Colonic mucosa (tissue), 4 donors: ENCODE measurements at places on chromosomes 3 and 15.

- DNase-seq: no peak
Observed at GRCh38 chr3:14539742-14540491, at the start of gene GRIP2. Gene GRIP2, minus strand, starts transcription at chr3:14540342. Its CDS starts 34 bp downstream, at chr3:14540308.

GRCh38 chr15:58556028-58556361, 124.2 kb downstream of the LIPC start:
- no peak for DNase-seq

- DNase-seq: no peak
Observed at GRCh38 chr3:177599326-177599725, 402.0 kb upstream of the TBL1XR1 start.

DNA sequence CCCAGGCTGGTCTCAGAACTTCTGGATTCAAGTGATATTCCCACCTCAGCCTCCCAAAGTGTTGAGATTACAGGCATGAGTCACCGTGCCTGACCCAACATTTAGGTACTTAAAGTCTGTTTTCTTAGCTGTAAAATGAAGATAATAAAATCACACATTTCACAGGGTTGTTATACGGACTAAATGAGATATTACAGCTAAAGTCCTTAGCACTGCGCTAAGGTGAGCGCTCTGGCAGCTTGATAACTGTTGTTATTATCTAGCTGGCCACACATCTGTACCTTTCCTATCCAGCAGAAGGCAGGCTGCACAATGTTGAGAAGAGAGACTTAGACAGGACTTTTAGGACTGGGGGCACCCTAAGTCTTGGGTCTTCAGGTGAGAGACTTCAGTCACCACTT, 2.7 kb upstream of the LIPH start:
- peak; percentile 56 for DNase-seq

- no peak for DNase-seq
Observed at GRCh38 chr3:73510334-73510733, 114.4 kb downstream of the PDZRN3 start.

- no peak for DNase-seq
Observed at GRCh38 chr15:43930079-43930478, 103.3 kb downstream of the WDR76 start.

- no peak for DNase-seq
Observed at GRCh38 chr15:60138397-60138968, 134.4 kb downstream of the FOXB1 start.

GRCh38 chr3:153138276-153139210, 23.5 kb upstream of the RAP2B start:
- DNase-seq: peak; percentile 78

DNA sequence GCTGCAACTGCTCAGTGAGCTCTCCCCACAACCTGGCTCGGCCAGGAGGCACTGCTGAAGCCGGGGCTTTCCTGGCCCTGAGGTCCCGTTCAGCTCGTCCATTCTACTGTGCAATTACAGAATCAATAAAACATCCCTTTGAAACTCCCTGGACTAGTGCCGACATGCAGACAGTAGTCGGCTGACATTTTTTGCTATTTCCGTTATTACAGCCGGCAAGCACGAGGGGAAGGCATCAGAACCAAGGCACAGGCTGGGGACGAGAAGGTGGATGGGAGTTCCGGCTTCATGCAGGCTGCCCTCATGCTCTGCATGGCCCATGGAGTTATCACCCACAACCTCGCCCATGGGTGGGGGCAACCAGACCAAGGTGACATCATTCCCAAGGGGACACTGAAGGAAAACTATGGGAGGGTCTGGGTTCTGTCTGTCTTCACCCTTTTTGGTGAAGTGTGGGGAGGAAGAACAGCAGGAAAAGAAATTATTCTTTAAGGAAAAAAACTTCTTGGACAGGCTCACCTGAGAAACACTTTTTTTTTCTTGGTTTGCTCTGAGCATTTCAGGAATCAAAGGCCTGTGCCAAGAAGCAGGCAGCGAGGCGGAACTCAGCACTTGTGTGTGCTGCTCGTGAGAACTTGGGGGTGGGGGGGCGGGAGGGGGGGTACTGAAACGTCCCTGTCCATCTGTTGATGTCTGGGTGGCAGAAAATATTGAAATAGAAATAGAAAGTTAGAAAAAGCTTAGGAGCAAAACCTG, 154.5 kb downstream of the FOXP1 start:
- peak; percentile 62 for DNase-seq

GRCh38 chr3:57717205-57717868, 24.5 kb upstream of the DENND6A start:
- no peak for DNase-seq

DNA sequence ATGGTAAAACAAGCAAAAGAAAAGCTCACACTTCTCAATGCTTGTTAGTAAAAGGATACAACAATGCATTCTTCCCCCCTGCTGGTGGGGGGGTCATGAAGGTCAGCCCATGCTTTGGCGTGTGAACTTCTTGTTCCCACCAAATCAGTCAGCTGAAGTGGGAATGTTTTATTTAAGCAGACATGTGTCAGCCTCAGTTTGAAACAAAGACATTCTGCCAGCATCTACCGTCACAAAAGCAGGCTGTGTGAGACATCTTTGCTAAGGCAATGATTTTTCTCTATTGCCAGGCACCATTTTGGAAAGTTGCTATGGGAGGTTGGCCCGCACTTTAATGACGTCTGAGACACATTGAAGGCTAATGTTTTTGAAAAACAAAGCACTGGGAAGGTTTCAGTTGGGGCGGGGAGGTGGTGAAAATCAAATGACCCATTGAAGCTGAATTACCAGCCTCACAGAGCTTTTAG, 206.6 kb downstream of the TLE3 start:
- DNase-seq: no peak

GRCh38 chr3:54649551-54649950, 278.3 kb downstream of the LRTM1 start:
- DNase-seq: no peak

GRCh38 chr15:85139391-85139790, 157.7 kb downstream of the PDE8A start:
- no peak for DNase-seq

DNA sequence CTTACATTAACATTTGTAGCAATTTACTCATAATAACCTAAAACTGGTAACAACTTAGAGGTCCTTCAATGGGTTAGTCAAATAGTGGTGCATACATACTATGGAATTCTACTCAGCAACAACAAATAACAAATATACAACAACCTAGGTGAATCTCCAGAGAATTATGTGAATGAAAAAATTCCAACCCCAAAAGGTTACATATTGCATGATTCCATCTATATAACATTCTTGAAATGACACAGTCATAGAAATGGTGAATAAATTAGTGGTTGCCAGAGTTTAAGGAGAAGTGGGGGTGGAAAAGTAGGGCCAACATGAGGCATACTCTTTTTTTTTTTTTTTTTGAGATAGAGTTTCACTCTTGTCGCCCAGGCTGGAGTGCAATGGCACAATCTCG, 12.7 kb upstream of the SNTN start:
- no peak for DNase-seq

DNA sequence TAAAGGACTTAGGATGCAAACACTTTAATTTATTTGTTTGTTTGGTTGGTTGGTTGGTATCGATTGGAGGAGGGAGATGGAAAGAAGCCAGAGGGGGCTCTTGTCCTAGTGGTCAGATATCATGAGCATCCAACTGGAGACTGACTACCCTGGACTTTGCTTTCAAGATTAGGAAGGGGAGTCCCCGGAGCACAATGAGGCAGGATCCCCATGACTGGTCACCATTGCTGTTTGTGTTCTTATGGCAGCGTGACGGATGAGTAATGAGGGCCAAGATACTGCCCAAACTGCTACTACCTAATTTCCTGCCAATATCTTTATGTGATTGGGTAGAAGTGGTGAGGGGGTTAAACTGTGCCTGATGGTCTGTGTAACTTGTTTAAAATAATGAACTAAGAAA, 354.6 kb upstream of the ROPN1 start:
- no peak for DNase-seq

DNA sequence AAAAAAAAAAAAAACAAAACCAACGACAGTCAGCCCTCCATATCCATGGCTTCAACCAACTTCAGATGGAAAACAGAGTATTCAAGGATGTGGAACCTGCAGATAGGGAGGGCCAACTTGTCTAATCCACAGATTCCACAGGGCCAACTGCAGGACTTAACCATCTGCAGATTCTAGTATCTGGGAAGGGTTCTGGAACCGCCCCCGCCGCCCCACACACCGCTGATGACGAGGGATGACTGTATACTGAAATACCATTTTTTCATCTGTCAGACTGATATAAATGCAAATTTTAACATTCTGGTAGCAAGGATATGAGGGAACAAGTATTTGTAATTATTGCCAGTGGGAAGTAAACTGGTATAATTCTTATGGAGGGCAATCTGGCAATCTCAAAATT, 29.5 kb downstream of the ADPGK start:
- no peak for DNase-seq

DNA sequence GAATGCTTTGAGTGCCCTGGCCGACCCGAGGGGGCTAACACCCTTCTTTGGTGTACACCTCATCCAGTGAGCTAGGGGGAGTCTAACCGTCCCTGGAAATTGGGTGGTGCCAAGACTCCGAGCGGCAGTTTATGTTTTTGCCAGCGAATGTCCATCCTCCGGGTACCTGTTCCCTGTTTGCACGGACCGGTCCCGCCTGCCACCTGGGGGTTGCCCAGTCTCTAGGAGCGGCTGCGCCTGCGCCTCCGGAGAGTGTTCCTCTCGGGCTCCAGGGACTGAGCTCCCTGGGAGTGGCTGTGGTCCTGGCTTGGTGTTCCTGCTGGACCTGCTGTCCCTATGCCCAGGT, 913 bp upstream of the WNT7A start:
- DNase-seq: no peak

DNA sequence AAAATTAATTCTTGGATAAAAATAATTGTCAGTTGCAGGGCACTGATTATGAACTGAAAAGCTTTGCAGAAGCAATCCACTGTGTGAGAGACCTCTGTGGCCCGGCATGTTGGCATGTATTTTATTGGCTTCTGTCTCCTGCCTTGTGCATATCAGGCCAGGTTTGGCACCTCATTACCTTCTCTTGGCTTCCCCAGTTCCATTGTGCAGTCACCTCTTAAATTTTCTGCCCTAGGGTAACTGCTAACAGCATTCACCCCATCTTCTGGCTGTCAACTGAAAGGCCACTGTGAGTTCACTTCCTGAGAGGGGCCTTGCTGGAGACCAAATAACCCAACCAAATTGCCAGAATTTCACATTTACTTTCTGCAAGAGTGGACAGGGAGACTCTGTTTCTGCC, 92.7 kb upstream of the RARB start:
- no peak for DNase-seq

GRCh38 chr3:10504171-10505049, 976 bp downstream of the ATP2B2 start:
- DNase-seq: no peak

- DNase-seq: no peak
Observed at GRCh38 chr3:70386846-70387245, 74.4 kb upstream of the MDFIC2 start.

DNA sequence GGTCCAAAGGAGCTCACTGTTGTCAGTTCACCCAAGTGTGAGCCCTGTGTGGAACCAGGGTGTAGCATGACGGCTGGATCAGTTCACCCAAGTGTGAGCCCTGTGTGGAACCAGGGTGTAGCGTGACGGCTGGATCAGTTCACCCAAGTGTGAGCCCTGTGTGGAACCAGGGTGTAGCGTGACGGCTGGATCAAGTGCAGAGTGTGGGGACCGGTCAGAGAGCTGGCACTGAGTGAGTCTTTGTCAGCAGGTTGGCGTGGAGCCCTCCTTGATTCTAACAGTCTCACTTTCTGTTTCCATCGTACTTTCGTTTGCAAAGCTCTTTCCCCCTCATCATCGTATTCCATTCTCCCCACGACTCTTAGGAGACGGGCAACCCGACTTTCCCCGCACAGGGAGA, 57.9 kb upstream of the DLG1 start:
- no peak for DNase-seq

DNA sequence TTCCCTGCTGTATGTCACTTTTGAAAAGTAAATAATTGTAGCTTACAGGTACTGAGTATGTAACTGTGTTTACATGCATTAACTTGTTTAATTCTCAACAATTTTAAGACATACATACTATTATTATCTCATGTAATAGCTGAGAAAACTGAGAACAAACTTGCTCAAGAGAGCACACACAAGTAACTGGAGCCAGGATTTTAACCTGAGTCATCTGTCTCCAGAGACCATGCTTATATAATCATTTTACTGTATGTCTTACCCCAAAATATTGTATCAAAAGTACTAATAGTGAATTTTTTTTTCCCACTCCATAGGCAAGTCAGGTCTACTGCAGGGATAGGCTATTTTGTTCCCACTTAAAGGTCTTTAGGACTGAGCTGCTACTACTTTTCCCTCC, 95.4 kb downstream of the FEZF2 start:
- no peak for DNase-seq

GRCh38 chr15:72155003-72155621, 36.9 kb downstream of the SENP8 start:
- DNase-seq: peak; percentile 86

GRCh38 chr3:52126036-52126435, 28.2 kb downstream of the POC1A start:
- no peak for DNase-seq

- DNase-seq: no peak
Observed at GRCh38 chr3:48552111-48552951, 4.3 kb downstream of the PFKFB4 start.
